ENCODE measurements at places on chromosomes 4 and X.

- DNase-seq: no peak
Observed at GRCh38 chrX:153469811-153470410, 465 bp downstream of the HAUS7 start.

DNA sequence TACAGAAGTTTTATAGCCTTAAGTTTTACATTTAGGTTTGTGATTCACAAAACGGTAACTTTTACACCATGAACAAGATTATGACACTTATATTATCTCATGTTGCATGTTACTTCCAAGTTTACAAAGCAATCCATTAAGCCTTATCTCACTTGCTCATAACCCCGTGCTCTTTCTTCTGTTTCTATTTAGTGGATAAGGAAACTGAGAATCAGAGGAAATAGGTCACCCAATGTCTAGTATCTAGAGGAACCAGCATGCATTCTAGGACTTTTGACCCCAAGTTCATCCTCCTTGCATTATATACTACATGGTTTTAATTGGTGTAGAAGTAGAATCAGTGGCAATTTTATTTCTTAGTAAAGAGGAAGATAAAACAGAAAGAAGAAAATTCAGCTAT, 67.0 kb upstream of the ANXA3 start:
- DNase-seq: no peak

DNA sequence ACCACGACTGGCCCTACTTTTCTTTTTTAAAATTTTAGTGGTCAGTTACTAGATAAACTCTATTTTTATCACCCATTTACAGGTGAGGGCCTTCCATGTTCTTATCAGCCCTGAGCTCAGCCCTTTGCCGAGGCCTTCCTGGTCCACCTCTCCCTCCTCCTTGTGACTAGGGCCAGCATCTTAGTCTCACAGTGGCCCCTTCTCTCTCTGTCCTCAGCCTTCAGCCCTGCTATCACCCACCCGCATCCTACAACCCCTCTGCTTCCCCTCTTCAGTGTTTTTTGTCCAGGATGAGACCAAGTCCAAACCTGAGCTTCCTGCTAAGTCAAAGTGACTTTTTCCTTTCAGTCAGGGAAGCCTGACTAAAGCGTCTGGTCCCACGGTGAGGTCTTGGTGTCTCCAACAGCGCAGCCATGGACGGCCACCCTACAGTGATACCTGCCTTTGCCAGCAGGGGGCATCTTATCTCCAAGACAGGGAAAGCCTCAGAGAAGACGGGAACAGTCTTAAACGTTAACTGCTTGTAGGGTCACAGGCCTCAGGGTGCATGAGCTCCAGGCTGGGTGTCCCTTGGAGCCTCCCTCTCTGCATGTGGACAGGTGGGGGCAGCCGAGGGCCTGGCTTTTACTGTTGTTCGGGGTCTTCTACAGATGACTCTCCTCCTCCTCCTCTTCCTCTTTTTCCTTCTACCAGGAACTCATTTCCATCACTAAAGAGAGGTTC, 11.7 kb upstream of the GAGE10 start:
- DNase-seq: peak; percentile 71

- no peak for DNase-seq
Observed at GRCh38 chrX:49877397-49878101, 1.7 kb upstream of the USP27X start.

- no peak for DNase-seq
Observed at GRCh38 chr4:145613566-145614232, 5.5 kb upstream of the MMAA start.

DNA sequence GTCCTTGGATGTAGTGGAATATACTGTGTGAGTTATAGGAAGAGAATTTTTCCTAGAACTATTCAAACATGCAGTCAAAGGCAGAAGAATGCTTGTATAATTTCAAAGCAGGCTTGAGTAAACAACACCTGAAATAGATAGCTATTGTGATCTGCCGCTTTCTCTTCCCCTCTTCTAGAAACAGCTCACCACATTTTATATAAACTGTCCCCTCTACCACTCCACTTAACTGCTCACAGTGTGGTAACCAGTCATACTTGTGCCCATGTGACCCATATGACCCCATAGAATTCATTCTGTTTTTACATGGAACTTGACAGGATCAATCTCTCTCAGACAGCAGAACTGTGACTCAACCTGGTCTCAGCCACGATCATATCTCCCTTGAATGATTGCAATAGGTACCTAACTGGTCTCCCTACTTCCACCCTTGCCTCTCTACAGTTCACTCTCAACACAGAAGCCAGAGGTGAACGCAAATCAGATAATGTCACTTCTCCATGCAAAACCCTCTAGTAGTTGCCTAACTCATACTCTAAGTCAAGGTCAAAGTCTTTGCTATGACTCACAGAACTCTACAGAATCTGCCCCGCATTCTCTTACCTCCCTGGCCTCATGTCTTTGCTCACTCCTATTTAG, 85.6 kb upstream of the EFHC2 start:
- no peak for DNase-seq

- DNase-seq: no peak
Observed at GRCh38 chr4:86934147-86934770, 552 bp upstream of the AFF1 start.

GRCh38 chr4:23819041-23819511, 70.8 kb downstream of the PPARGC1A start:
- DNase-seq: no peak

DNA sequence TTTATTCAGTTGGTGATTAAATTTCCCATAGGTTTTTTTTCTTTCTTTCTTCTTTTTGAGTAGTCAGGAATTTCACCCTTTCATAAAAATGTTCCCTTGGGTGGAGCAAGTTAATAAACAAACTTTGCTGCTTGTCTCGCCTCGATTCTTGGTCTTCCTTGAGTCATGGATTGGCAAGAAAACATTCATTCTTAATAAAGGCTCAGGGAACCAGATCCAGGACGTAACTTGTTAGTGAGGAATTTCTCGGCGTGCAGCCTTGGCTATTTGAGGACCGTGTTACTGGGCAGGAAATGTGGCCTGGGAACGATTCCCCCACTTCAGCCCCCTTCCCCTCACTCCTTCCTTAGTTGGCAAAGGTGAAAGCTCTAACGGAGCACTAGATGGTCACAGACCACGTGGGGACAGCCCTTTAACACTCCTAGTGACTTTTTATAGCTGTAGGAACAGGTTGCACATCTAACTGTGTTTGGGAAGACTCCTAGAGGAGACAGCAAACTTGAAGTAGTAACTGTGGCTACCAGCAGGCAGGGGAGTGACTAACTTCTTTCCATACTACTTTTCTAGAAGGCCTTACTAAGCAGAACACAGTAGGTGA, 106.8 kb downstream of the UCHL1 start:
- DNase-seq: no peak

DNA sequence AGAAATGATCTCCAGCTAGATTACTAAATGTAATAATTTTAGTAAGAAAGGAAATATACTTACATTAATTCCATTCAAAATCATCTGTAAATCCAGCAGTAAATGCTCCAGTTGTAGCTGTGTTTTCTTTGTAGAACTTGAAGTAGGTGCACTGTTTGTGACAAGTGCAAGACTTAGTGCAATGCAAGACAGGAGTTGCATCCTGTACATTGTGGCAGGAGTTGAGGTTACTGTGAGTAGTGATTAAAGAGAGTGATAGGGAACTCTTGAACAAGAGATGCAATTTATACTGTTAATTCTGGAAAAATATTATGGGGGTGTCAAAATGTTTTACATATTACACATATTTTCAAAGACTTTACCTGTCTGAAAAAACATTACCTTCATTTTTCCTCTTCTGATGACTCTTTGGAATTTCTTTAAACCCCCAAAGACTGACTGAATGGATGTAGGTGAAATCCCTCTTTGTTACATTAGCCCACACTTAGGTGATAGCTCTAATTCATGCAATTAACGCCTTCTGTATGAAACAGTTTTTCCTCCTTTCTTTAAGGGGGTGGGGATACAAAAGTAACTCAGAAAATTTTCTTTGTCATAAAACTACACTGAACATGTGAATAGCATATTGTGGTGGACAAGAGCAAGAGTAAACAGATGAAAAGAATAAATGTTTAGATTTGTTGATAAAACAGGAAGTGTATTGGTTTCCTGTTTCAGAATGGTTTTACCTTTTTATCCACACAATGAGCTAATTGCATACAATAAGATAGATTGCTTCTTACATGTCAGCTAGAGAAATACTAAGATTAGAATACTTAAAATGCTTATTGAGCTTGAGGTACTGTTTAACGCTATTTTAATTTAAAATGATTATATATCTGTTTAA, at the start of gene IL2:
TSS of gene IL2 (minus strand) at position 495 of the 886 bp plus-strand sequence. CDS start at position 210, 285 bp downstream.
- no peak for DNase-seq

DNA sequence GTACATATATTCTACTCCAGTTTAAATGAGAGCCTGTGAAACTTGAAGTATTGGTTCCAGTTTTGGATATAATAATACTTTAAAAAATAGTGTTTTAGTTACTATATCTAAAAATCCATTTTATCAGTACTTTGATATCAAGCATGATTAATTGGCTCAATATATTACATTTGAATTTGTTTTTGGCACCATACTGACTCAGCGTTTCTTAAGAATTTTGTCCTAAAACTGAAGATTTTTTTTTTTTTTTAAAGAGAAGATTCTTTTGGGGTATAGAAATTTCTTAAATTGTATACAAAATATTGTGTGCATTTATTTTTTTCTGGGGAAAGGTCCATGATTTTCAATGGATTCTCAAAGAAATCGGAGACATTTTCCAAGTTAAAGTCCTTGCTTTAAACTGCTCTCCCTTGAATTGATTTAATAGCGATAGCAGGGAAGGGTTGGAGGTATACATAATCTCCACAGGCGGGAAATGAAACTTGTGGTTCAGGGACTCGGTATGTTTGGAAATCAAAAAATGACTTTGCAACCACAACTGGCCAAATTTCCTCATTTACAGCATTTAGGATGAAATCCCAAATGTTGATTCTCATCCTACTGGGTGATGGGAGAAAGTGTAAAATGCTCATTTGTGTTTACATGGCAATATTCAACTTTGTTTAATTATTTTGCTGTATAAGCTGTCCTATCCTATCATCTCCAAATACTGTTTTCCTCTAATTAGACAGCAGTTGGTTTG, 62.3 kb downstream of the TMA16 start:
- no peak for DNase-seq

Measured in hematopoietic multipotent progenitor cell (in vitro differentiated cells).